ENCODE measurements at places on chromosomes 16 and 17.

DNA sequence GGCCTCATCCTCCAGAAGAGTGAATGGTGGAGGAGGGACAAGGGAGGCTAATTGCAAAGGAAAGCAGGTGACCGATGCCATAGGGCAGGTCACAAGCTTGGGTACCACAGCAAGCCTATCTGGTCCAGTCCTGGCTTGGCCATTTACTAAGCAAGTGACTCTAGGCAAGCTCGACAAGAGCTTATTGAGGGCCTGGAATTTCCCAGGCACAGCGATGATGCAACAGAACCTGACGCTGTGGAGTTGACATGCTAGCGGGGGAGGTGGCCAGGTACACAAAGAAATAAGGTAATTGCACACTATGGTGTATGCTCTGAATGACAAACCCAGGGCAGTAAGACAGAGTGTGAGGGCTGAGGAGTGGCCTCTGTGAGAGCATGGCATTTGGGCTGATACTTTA lies 98.5 kb downstream of the PGS1 start:
- no peaks in the 10 kb centered on the region for H3K36me3 ChIP-seq
- no peak overlapping the region for H3K4me3 ChIP-seq
- no peak for DNase-seq
- no peak overlapping the region for H3K27ac ChIP-seq

DNA sequence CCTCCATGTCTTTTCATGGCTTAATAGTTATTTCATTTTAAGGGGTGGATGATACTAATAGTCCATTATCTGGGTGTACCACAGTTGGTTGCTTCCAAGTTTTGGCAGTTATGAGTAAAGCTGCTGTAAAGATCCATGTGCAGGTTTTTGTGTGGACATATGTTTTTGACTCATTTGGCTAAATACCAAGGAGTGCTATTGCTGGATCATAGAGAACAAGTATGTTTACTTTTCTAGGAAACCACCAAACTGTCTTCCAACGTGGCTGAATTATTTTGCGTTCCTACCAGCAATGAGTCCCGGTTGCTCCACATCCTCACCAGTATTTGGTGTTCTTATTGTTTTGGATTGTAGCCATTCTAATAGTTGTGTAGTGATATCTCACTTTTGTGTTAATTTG lies 181.9 kb downstream of the SPECC1 start:
- H3K4me1 ChIP-seq = peaks cover 9% of the 10 kb centered on the region
- DNase-seq = no peak
- H3K27ac ChIP-seq = no peak overlapping the region
- no peak overlapping the region for H3K4me3 ChIP-seq

GRCh38 chr17:72416905-72417304 lies 296.1 kb downstream of the SOX9 start:
- H3K4me1 ChIP-seq = no peaks in the 10 kb centered on the region

GRCh38 chr16:75506107-75506506 lies 10.9 kb upstream of the CHST6 start:
- no peaks in the 10 kb centered on the region for H3K4me1 ChIP-seq
- H3K4me3 ChIP-seq = no peak overlapping the region
- H3K36me3 ChIP-seq = no peaks in the 10 kb centered on the region
- no peak for DNase-seq

GRCh38 chr16:82004601-82005000 lies 6.7 kb downstream of the SDR42E1 start:
- no peaks in the 10 kb centered on the region for H3K4me1 ChIP-seq
- H3K27me3 ChIP-seq = no peaks in the 10 kb centered on the region
- H3K27ac ChIP-seq = no peak overlapping the region
- H3K36me3 ChIP-seq = no peaks in the 10 kb centered on the region
- DNase-seq = no peak
- H3K4me3 ChIP-seq = no peak overlapping the region

DNA sequence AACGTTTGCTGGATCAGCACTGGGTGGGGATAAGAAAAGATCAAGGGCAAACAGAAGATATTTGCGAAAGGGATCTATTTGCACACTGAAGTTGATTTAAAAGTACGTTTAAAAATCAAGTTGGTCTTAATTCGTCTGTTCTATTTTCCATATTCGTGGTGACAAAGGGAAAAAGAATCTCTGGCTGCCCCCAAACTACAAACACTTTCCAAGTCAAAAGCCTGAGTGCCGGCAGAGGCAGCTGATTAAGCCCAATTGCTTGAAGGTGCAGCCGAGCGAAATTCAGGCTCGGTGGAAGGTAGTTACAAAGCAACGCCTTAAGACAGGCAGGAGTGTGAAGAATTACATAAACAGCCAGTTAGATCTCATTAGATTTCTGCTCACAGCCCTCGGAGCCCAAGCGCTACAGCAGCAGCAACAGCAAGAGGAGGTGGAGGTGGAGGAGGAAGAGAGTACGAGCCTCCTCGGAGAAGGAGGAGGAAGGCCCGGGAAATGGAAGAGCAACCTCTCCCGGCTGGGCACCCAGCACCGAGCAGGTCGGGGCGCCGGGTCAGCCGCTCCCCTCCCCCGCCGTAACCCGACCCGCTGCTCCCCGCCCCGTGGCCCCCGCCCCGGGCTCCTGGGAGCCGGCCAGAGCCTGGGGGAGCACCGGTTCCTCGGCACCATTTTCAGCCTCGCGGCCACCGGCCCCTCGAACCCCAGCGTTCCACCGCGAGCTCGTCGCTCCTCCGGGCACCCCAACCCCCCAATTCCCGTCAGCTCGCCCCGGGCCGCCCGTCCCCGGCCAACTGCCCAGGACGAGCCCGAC lies 890 bp downstream of the TOB1 start:
- H3K27ac ChIP-seq = no peak overlapping the region

GRCh38 chr17:45016823-45017222 lies 34.6 kb downstream of the DCAKD start:
- peaks cover 28% of the 10 kb centered on the region for H3K27me3 ChIP-seq
- no peaks in the 10 kb centered on the region for H3K36me3 ChIP-seq
- DNase-seq = no peak
- H3K4me3 ChIP-seq = no peak overlapping the region

DNA sequence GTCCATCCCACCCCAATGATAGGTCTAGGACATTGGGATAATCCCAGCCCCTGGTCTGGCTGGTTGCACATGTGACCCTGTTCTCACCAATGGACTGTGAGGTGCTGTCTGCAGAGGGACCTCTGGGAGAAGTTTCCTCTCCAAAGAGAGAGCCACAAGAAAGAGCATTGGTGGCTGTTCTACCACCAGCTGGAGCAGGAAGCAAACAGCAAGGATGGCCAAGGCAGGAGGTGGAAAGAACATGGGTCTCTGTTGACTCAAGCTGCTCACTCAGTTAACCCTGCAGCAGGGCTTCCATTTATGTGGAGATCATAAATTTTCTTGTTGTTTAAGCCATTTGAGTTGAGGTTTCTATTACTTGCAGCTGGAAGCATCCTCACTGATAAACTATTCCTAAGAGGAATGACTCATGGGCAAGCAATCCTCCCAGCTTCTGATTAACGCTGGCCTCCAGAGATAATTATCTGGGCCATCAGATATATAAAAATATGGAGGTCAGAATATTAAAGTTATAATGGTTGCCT lies 52.6 kb downstream of the CYB5B start:
- no peaks in the 10 kb centered on the region for H3K4me1 ChIP-seq
- no peak overlapping the region for H3K27ac ChIP-seq
- no peak overlapping the region for H3K4me3 ChIP-seq
- no peaks in the 10 kb centered on the region for H3K27me3 ChIP-seq
- no peak for DNase-seq
- H3K36me3 ChIP-seq = no peaks in the 10 kb centered on the region

GRCh38 chr17:18035704-18036103 lies 3.3 kb downstream of the ATPAF2 start:
- no peak for DNase-seq
- peaks cover 2% of the 10 kb centered on the region for H3K4me1 ChIP-seq
- no peaks in the 10 kb centered on the region for H3K36me3 ChIP-seq

- peaks cover 31% of the 10 kb centered on the region for H3K36me3 ChIP-seq
- DNase-seq = no peak
- H3K4me1 ChIP-seq = peaks cover 7% of the 10 kb centered on the region
- no peaks in the 10 kb centered on the region for H3K27me3 ChIP-seq
These were observed 5.2 kb downstream of the CISD3 start for GRCh38 chr17:38735161-38735997.

- peaks cover 10% of the 10 kb centered on the region for H3K4me1 ChIP-seq
- no peak for DNase-seq
- H3K4me3 ChIP-seq = no peak overlapping the region
- no peak overlapping the region for H3K27ac ChIP-seq
- H3K36me3 ChIP-seq = no peaks in the 10 kb centered on the region
- H3K27me3 ChIP-seq = no peaks in the 10 kb centered on the region
These were observed 317.6 kb downstream of the SEC14L1 start for GRCh38 chr17:77458202-77459017.

- no peak for DNase-seq
- H3K4me3 ChIP-seq = no peak overlapping the region
- H3K27ac ChIP-seq = no peak overlapping the region
- no peaks in the 10 kb centered on the region for H3K27me3 ChIP-seq
- no peaks in the 10 kb centered on the region for H3K36me3 ChIP-seq
These were observed 467.8 kb downstream of the MAF start for GRCh38 chr16:79132701-79133100.

- H3K27ac ChIP-seq = no peak overlapping the region
- peaks cover 39% of the 10 kb centered on the region for H3K27me3 ChIP-seq
- no peak for DNase-seq
- H3K4me3 ChIP-seq = no peak overlapping the region
- peaks cover 6% of the 10 kb centered on the region for H3K4me1 ChIP-seq
- no peaks in the 10 kb centered on the region for H3K36me3 ChIP-seq
These were observed 3.6 kb upstream of the SLC6A4 start for GRCh38 chr17:30239089-30239462.

- H3K4me1 ChIP-seq = peaks cover 3% of the 10 kb centered on the region
- no peaks in the 10 kb centered on the region for H3K36me3 ChIP-seq
- no peak for DNase-seq
- H3K27ac ChIP-seq = no peak overlapping the region
These were observed 31.5 kb upstream of the IRX6 start for GRCh38 chr16:55292491-55292890.

DNA sequence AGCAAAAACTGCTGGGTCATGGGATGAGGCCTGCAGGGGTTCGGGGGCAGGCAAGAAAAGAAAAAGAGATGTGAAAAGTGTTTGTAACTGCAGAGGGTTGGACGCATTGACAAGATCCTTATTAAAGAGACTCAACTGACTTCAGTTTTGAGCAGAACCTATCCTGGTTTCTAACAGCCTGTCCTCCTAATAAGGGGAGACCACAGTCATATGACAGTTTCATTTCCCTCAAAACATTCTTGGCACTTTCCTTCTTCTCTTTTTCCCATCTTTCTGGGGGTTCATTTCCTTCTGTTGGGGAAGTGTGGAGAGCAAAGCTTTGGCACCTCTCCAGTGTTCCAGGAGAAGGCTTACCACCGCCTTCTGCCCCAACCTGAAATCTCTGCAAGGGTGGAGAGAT lies 118.5 kb downstream of the MAF start:
- no peaks in the 10 kb centered on the region for H3K36me3 ChIP-seq
- H3K27me3 ChIP-seq = no peaks in the 10 kb centered on the region
- no peak overlapping the region for H3K27ac ChIP-seq
- no peak for DNase-seq
- H3K4me3 ChIP-seq = no peak overlapping the region

DNA sequence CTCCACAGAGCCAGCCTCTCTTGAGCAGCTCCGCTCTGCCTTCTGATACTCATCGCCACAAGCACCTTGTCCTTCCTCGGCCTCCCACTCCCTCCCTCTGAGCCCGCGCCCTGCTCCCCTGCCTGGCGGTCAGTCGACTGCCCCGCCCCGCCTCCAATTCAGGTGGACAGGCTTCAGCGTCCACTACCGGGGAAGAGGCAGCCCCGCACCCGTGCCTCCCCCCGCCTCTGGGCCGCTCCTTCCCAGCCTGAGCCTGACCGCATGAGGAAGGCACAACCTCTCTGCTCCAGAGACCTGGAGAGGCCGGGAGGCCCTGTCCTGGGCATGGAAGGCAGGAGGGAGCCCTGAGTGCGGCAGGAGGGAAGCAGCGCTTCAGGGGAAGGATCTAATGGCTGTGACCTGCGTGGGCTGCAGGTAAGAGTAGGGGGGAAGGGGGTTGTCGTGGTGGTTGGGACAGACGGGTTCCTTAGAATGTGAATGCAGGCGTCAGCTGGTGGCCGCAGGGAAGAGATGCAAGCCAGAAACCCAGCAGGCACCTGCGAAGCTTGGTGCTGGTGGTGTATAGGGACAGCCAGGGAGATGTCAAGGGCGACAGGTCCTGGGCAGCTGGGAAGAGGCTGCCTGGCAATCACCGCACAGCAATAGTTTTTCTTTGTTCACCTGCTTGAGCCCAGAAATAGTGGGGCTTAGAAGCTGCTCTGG lies 3.0 kb upstream of the SLC6A4 start:
- H3K4me3 ChIP-seq = peak overlapping the region; percentile 2
- peaks cover 43% of the 10 kb centered on the region for H3K27me3 ChIP-seq
- no peaks in the 10 kb centered on the region for H3K36me3 ChIP-seq
- H3K27ac ChIP-seq = no peak overlapping the region

DNA sequence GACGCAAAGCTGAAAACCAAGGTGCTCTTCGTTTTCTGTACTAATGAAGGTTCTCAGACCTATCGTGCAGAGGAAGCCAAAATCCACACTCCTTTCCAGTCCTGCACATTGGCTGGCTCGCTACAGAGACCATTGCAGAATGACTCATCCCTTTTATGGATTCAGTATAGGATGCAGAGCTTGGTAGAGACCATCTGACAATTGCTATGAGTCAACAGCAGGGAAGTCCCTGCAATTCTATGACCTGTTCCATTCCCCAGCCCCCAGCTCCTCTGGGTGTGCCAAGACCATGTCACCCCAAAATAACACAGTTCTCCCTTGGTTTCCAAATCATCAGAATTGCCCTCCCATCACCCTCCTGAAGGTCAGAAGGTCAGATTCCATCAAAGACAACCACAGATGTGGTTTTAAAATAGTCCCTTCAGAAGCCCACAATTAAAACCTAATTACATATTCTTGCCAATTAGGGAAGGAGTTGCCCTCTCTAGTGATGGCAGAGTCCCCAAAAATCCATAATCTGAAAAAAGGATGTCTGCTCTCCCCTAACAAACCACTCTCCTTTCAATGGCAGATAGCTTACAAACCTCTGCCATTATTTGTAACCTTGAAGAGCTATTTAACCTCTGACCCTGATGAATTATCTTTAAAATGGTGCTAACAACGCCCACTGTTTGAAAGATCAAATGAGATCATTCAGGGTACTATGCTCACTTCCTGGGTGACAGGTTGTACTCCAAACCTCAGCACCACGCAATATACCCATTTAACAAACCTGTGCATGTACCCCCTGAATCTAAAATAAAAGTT lies 108.2 kb upstream of the RBBP6 start:
- H3K36me3 ChIP-seq = no peaks in the 10 kb centered on the region
- no peaks in the 10 kb centered on the region for H3K27me3 ChIP-seq
- no peaks in the 10 kb centered on the region for H3K4me1 ChIP-seq
- no peak for DNase-seq

GRCh38 chr16:4500272-4500671 lies 24.1 kb downstream of the HMOX2 start:
- no peak overlapping the region for H3K27ac ChIP-seq
- peaks cover 1% of the 10 kb centered on the region for H3K4me1 ChIP-seq
- H3K36me3 ChIP-seq = no peaks in the 10 kb centered on the region
- no peak for DNase-seq
- no peaks in the 10 kb centered on the region for H3K27me3 ChIP-seq

- H3K27ac ChIP-seq = no peak overlapping the region
- H3K27me3 ChIP-seq = no peaks in the 10 kb centered on the region
- peaks cover 10% of the 10 kb centered on the region for H3K4me1 ChIP-seq
- H3K36me3 ChIP-seq = 0 out of 2 replicates have a peak, but pooled peaks cover 3% of the 10 kb centered on the region
- DNase-seq = no peak
- no peak overlapping the region for H3K4me3 ChIP-seq
These were observed 30.6 kb downstream of the PIPOX start for GRCh38 chr17:29073520-29073919.

- no peaks in the 10 kb centered on the region for H3K4me1 ChIP-seq
- H3K4me3 ChIP-seq = no peak overlapping the region
- no peak overlapping the region for H3K27ac ChIP-seq
- no peaks in the 10 kb centered on the region for H3K27me3 ChIP-seq
- no peak for DNase-seq
These were observed 688.9 kb upstream of the KIF2B start for GRCh38 chr17:53133876-53134275.
